Fibroblast of gingiva (primary cell): ENCODE measurements at places on chromosomes 6 and 20.

DNA sequence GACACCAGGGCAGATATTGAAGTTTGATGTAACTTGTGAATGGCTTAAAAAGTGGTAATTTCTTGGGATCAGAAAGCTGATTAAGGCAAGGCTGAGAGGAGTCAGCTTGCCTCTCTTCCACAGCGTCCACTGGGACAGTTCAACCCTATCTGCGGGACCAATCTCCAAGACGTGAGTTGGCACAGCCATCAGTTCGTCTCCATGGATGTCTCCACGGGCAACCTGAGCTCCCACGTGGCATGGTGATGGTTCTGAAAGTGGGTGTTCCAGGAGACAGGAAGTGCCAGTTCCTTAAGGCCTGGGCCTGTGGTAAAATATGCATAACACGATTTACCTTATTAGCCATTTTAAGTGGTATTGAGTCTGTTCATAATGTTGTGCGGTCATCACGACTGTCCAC is 67.9 kb upstream of the BHLHE23 start:
- DNase-seq: no peak

DNA sequence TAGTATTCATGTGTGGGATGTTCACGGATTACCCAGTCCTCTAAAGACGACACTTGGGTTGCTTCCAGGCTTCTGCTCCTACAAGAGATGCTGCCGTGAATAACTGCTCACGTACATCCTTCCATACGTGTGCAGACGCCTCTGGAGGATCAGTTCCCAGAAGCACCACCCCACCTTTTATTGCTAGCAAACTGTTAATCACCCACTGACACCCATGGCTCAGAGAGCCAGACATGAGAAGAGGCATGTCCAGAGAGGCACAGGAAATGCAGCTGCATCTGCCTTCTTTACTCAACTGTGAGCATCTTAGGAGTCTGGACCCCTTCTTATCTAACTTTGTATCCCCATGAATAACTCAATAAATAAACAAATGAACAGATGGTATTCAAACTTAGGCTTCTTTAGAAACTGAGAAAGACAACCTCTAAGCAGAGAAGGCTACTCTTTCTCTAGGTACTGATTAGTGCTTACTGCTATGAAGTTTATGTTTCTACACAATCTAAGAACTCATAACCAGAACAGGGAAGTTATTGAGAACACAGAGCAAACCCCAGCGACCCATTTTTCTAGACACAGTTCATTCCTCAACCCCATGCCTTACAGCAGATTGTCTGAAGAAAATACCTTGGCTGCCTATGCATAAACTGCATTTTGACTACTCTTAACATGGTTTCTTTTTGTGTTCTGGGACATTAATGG is 228.7 kb upstream of the RREB1 start:
- no peak for DNase-seq

- no peak for DNase-seq
Measured at GRCh38 chr6:34940030-34940434, 51.0 kb downstream of the ANKS1A start.

- DNase-seq: peak; percentile 38
Measured at GRCh38 chr20:10263385-10264165, 44.9 kb downstream of the SNAP25 start.

- DNase-seq: peak; percentile 20
Measured at GRCh38 chr6:159252955-159253508, 83.8 kb downstream of the FNDC1 start.

GRCh38 chr6:15551798-15552197 is 111.0 kb downstream of the DTNBP1 start:
- DNase-seq: no peak

- peak; percentile 39 for DNase-seq
Measured at GRCh38 chr6:166989427-166990032, 9.7 kb upstream of the CEP43 start.

GRCh38 chr20:35257175-35257909 is 20.6 kb downstream of the MMP24OS start:
- DNase-seq: no peak

- DNase-seq: no peak
Measured at GRCh38 chr20:62215020-62215990, 4.8 kb downstream of the HRH3 start.

GRCh38 chr6:159043947-159044346 is 844 bp downstream of the TAGAP start:
- DNase-seq: no peak

DNA sequence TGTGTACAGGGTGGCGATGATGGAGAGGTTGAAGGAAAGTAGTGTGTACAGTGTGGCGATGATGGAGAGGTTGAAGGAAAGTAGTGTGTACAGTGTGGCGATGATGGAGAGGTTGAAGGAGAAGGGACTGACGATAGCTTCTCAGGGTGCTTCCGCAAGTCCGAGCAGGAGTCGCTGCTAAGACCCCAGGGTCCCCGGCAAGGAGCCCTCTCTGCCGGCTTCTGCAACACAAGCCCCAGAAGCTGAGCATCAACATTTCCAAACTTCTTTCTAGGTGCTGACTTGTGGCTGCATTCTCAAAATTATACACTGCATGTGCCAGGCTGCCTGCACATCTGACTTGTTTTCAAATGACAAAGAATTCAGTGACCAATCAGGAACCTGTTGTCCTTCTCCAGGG is 47.8 kb upstream of the NXT1 start:
- no peak for DNase-seq

GRCh38 chr20:39090906-39091305 is 128.8 kb downstream of the DHX35 start:
- DNase-seq: no peak

DNA sequence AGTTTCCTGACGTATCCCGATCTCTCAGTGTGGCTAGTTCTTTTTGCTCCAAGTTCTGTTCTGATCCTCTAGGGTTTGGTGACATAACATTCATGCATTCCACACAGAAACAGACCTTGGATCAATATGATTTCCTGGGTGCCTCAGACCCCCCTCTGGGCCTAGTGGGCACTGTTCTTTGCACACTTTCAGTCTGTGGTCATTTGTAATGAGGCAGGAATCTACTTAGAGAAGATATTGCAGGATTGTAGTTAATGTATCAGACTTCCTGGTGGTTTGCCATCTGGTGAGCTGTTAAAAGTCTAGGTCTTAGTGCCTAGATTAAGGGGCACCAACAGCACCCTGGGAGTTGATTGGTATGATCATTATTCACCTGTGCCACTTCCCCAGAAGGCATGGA is 7.5 kb downstream of the BEND6 start:
- DNase-seq: no peak

- DNase-seq: no peak
Measured at GRCh38 chr20:19750907-19751636, 7.0 kb upstream of the RIN2 start.

- no peak for DNase-seq
Measured at GRCh38 chr6:142952614-142953013, 7.6 kb upstream of the HIVEP2 start.

DNA sequence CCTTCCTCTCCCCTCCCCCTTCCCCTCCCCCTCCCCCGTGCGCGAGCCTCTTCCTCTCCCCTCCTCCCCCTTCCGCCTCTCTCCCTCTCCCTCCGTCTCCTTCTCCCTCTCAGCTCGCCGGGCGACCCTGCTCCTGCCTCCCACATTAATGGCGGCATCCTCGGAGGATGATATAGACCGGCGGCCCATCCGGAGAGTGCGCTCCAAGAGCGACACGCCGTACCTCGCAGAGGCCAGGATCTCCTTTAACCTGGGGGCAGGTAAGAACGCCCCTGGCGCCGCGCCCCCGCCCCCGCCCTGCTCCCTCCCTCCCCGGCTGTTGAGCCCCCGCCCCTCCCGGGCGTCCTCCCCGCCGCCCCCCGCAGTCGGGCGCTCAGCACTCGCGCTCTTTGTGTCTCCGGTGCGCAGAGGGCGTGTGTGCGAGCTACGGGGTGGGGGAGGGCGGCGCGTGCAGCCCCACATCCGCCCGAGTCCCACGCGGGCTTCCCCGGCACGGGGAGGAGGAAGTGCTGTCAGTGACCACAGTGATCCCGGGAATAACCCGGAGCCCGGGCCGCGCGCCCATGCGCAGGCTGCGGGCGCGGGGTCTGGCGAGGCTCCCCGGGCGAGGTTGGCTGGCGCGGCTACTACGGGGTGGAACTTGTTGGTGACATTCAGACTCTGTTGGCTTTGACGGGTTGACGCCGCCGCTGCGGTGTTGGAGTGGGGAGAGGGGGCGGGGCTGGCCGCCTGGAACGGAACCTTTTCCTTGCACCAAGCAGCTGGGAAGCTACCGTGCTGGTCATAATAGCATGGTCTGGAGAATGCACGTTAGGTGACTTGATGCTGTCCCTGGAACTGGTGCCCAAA is 33.2 kb downstream of the PHACTR1 start:
- no peak for DNase-seq

DNA sequence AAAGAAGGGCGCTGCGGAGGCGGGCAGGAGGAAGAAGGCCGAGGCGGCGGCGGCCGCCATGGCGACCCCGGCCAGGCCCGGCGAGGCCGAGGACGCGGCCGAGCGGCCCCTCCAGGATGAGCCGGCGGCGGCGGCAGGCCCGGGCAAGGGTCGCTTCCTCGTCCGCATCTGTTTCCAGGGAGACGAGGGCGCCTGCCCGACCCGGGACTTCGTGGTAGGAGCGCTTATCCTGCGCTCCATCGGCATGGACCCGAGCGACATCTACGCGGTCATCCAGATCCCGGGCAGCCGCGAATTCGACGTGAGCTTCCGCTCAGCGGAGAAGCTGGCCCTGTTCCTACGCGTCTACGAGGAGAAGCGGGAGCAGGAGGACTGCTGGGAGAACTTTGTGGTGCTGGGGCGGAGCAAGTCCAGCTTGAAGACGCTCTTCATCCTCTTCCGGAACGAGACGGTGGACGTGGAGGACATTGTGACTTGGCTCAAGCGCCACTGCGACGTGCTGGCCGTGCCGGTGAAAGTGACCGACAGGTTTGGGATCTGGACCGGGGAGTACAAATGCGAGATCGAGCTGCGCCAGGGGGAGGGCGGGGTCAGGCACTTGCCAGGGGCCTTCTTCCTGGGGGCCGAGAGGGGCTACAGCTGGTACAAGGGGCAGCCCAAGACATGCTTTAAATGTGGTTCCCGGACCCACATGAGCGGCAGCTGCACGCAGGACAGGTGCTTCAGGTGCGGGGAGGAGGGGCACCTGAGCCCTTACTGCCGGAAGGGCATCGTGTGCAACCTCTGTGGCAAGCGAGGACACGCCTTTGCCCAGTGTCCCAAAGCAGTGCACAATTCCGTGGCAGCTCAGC is 780 bp downstream of the ZCCHC3 start:
- DNase-seq: peak; percentile 81

DNA sequence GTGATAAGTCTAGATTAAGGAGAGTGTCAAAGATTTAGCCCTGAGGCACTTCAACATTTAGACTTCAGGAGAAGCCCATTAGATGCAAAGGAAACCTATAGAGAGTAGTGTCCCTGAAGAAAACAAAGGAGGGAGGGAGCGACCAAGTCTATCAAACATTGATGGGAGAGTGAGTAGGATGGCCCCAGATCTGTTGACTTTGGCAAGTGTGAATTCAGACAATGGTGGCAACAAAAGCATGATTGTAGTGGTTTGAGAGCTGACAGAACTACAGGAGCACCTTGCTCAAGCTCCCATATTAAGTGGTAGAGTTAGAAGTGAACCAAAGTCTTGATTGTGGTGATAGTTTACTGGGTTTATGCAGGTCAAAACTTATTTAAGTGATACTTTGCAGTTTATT is 979 bp upstream of the ABCF1 start:
- DNase-seq: no peak
